ENCODE measurements at places on chromosomes 6 and 20.

DNA sequence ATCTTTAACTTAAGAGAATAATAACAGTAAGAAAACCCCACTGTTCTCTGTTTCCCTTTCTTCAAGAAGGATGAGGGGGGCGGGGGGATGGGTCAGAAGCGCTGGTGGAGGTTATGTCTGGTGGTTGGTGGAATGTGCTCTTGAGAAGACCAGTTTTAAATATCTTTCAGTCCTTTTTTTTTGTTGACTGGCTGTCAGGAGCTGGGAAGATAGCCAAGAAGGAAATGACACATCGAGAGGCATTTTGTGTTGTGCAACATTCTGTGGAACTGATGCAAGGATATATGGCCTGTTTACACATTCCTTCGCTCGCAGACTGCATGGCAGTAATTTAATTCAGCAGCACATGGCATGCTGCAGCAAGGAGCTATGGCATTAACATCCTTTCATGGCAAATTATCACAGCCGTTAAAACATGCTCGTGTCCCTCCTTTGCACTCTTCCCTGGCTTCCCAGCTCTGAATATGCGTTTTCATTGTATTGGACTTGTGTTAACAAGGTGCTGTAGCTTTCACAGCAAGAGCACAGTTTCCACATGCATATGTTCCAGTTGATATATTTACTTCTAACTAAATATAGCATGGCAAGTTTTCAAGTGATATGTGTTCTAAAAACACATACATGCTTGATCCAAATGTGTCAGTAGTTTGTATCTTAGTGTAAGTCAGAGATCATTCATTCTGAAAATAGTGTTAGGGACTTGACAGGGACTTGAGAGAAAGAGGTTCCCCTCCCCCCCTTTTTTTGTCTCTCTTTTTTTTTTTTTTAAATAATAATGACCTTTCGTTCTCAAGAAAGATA, 68.2 kb upstream of the SUPT3H start:
- DNase-seq = peak; percentile 66

DNA sequence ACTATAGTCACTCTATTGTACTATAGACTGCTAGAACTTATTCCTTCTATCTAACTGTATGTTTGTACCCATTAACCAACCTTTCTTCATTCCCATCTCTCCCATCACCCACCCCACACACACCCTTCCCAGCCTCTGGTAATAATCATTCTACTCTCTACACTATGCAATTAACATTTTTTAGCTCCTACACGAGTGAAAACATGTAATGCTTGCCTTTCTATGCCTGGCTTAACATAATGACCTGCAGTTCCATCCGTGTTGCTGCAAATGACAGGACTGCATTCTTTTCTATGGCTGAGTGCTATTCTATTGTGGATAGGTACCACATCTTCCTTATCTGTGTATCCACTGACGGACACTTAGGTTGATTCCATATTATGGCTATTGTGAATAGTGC, 95.5 kb downstream of the ALDH8A1 start:
- DNase-seq = peak; percentile 30

DNA sequence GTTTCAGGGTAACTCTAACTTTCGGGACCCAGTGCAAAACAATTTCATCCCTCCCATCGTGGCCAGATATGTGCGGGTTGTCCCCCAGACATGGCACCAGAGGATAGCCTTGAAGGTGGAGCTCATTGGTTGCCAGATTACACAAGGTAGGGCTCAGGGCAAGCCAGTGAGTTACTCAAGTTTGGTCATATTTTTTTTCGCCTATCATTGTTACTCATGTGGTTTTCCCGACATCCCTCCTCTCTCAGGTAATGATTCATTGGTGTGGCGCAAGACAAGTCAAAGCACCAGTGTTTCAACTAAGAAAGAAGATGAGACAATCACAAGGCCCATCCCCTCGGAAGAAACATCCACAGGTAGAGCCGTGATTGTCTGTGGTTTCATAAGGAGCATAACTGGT, 58.2 kb downstream of the DCBLD1 start:
- no peak for DNase-seq

DNA sequence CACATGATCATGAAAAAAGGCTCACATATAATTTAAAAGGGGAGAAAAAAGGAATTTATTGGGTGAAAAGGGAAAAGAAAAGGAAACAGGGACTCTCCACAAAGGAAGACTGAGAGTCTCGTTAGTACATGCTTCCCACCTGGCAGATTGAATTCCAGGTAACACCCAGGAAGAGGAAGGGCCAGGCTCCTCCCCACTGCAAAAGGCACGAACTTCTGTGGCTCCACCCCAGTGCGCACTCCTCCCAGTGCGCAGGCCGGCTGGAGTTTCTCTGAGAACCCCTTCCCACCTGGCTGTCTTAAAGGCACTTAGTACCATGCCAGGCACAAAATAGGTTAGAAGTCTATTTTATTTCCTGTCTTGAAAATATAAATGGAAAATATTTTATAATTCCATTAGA, 129.8 kb downstream of the COL12A1 start:
- DNase-seq = no peak

GRCh38 chr20:20253744-20254330, 114.1 kb upstream of the INSM1 start:
- DNase-seq = no peak

DNA sequence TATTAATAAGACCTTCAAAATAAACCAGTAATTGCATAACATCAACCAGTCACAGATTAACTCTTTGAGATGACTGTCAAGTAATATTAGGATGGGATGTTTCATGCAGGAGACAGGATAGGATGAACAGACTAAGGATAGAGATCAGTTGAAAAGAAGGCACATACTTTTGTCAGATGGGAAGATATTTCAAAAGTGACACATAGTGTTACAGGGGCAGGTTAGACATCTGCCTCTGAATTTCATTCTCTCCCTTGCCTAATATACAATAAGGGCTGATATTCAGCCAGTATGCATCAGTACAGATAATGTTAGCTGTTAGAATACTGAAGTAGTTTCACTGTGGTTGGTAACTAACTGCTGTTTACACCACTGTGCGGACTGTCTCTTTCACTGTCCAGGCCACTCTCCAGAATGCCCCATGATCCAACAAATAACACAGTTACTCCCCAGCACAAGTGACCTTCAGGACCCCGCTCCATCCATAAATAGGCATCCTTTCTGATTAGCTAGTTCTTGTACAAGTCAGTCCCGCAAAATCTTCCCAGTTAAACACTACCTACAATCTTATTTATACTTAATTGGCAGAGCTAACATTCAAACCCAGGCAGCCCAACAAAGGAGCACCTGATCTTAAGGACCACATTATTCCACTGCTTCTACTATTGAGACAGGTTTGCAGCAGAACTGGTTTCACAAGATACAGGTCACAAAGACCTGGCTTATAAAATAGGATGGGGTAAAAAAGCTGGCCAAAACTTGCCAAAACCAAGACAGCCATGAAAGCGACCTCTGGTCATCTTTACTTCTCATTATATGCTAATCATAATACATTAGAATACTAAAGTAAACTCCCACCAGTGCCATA, 21.9 kb upstream of the PLN start:
- DNase-seq = no peak

- DNase-seq = no peak
Measured at GRCh38 chr6:98644063-98644462, 190.3 kb upstream of the POU3F2 start.

DNA sequence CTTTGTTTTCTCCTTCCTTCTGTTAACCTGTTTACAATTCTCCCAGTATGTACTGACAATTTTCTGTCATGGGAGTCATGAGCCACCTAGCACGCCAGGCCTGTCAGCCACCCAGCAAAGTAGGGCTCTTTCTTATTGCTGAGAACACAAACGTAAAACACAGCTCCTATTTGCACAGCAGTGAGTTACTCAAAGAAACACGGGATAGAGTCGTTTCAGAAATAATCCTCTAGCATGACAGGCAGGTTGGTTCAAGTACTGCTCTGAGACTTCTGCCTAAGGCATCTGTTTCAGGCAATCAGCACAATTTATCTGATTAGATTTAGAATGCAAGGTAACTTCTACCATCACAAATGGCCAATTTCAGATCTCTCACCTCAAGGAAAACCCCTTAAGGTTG, 88.8 kb downstream of the CD24 start:
- no peak for DNase-seq

DNA sequence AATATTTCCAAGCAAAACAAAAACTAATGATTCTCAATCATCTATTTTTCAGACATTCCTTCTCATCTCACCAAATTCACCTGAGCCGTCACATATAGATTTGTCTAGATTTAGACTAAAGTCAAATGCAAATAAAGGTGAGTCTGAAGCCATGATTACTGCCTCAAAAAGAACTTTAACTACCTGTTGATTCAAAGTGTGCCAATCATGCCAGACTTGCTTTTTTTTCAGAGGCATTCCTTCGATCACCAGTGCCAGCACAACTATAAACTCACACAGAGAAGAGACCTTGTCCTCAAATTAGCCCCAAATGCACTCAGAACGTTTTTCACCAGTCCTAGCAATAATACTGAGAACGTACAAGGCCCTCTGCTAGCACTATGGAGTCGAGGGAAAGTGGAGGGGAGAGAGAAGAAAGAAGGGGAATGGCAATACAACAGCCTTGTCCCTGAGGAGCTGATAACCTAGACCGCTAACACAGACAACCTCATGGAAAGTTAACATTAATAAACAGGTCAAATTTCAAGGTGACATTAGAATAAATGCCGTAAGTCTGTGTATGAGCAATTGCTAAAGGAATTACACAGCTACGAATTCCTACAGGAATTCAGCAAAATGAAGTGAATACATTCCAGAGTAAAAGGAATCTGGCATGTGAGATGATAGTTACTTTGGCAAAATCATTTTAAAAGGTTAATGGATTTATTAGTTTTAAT, 60.9 kb downstream of the EPB41L2 start:
- DNase-seq = no peak

DNA sequence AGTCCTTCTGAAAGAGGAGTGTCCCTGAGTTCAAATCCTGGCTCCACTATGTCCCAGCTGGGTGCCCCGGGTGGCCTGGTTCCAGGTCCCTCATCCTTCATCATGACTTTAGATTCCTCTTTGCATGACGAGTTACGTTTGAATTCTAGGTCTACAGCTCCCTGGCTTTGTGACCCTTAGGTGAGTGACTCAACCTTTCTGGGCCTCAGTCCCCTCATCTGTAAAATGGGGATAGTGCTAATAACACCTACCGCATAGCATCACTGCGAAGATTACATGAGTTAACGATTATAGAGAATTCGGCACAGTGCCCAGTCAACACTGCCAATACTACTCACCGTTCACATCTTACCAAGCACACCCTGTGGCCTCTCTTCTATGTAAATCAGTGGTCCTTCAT, 39.4 kb downstream of the RSPO4 start:
- no peak for DNase-seq

DNA sequence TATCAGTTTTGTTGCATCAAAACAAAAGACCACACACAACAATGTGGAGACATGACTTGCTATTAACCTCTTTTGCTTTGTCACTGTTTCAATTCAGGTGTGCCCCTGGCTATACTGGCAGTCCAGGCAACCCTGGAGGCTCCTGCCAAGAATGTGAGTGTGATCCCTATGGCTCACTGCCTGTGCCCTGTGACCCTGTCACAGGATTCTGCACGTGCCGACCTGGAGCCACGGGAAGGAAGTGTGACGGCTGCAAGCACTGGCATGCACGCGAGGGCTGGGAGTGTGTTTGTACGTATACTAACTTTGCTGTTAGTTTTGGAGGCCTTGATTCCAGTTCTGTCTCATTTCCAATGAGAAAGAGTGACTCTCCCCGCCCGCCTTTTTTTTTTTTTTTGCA, 356.9 kb downstream of the ARHGAP18 start:
- DNase-seq = peak; percentile 14

- DNase-seq = no peak
Measured at GRCh38 chr6:101633081-101633480, 239.6 kb downstream of the GRIK2 start.

DNA sequence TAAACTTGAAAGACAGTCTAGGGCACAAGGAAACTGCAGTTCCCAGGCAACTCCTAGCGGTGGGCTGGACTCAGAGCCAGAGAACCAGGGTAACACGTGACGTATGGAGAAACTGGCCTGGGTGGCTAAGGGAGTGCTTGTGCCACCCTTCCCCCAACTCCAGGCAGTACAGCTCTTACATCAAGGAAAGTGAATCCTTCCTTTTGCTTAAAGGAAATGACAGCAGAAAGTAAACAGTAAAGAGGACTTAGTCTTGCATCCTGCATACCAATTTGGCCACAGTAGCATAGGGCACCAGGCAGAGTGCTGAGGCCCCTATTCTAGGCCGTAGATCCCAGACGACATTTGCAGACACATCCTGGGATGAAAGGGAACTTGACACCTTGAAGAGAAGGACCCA, 322.8 kb downstream of the CD109 start:
- no peak for DNase-seq

- no peak for DNase-seq
Measured at GRCh38 chr6:33936886-33937285, 133.1 kb upstream of the MLN start.

GRCh38 chr6:135423649-135424128, 73.9 kb downstream of the AHI1 start:
- DNase-seq = no peak

- DNase-seq = peak; percentile 55
Measured at GRCh38 chr6:28944412-28944865, 20.7 kb upstream of the TRIM27 start.

All from transverse colon (tissue), 4 donors.